DMS79 (cell line): ENCODE measurements at places on chromosomes 13 and 19.

DNA sequence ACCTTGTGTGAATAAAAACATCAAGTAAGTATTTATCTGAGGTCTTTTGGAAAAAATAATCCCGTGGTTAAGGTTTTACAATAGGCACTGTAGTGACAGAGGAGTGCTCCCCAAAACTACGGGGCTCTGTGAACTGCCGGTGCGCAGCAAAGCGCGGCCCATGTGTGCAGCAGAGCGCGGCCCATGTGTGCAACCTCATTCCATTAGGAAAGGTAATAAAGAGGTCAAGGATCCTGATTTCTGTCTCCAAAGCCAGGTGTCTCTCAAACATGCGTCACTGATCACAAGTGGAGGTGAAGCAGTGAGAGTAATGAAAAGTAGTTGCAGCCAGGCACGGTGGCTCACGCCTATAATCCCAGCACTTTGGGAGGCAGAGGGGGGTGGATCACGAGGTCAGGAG lies 58.7 kb downstream of the MRPL57 start:
- DNase-seq, result peak; percentile 55

DNA sequence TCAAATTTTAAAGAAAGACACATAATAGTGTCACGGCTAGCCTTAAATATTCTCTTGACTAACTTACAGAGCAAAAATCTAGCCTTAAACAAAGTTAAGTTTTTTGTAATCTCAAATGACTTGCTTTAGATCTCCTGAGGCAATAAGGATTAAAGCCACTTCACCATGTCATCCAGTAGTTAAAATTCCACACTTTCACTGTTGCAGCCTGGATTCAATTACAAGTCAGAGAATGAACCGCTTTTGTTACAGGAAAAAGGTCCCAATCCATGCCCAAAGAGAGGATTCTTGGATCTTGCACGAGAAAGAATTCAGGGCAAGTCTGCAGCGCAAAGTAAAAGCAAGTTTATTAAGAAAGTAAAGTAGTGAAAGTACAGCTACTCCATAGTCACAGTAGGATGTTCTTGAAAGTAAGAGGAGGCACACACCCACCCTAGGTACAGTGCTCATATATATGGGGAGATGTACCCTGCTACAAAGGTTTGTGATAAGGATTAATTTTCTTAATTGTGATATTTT lies 34.6 kb upstream of the CD177 start:
- DNase-seq, result no peak

- DNase-seq, result no peak
Observed at GRCh38 chr19:48121909-48122371, 11.3 kb upstream of the PLA2G4C start.

DNA sequence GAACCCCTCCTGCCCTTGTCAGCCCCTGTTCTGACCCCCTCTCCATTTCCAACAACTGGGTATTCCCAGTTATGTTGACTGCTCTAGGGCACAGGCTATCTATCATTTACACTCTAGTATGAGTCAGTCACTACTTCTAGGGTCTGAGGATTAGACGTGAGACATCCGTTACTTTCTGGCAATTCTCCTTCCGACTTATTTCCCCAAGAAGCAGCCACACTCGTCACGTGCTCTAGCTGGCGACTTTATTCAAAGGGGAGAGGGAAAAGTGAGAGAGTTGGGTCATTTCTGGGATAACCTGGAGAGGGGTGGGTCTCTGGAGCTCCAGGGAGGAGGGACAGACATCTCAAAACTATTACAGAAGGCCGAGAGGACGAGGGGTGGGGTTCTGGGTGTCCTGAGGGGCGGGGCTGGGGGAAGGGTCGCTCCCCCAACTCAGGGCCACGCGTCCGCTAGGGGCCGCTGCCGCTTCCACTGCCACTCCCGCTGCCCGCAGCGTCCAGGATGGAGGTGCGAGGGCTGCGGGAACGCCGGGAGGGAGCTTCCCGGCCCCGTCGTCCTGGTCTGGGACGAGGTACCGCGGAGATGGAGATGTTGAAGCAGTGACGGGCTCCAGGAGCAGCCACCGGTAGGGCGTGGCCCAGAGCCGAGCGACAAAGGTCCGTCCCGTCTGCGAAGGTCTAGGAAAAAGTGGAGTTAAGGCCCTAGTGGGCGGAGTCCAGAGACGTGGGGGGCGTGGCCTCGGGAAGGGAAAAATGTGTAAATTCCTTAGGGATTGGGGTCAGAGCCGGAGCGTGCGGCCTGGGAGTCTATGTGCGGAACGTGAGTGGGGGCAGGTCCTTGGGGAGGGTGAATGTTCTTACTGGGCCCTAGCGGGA lies 8.9 kb downstream of the RTBDN start:
- DNase-seq, result no peak

GRCh38 chr19:17282488-17283125 lies 906 bp downstream of the ANKLE1 start:
- peak; percentile 74 for DNase-seq

DNA sequence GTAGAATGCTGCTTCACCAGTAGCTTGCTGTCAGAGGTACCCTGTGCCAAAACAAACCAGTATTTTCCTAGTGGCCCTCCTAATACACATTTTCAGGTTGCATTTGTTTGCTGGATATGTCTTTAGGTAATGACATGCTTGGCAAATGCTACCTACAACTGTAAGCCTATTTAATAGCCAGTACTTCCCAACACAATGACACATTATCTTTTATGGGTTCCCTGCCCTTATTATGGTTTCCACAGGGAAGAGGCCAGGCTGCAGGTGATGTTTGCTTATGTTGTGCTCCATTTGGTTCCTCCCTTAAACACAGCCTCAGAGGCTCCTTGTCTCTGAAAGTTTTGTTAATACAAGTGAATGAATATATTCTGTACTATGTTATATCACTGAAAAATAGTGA lies 24.7 kb downstream of the FRY start:
- peak; percentile 70 for DNase-seq

DNA sequence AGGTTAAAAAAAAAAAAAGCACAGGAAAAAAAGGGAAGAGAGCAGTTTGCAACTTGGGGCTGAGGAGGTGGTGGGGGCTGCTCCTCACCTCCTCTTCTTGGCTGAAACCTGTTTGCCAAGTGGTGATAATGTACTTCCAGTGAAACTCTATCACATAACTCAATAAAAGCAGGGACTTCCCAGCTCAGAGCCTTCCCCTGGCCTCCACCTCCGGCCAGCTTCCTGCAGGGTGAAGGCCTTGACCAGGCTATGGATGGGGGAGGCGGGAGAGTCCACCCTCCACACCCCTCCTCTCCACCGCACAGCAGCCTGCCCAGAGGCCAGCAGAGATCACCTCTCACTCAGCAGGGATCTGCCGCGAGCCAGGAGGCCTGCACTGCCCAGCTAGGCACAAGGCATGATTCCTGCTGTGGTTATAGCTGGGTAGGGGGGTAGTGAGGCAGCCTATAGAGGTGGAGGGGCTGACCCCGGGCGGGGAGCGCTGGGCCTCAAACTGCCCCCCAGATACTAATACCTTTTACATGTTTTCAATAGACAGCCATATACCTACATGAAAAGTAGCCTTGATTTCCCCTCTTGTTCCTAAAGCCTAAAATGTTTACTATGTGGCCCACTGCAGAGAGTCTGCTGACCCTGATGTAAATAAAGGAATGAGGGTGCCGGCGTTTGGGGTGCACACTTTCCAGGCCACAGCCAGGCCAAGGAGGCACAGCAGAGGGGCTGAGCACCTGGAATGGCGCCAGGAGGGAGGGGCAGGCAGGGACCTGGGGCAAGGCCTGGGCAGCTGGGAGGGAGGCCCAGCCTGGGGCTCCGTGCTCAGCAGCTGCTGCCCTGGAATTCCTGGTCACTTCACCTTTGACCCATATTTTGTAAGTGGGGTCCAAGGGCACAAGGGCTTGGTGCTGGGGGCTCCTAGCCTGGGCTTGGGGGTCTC lies 10.3 kb downstream of the ZNF787 start:
- DNase-seq, result no peak

GRCh38 chr13:30895773-30896172 lies 10.3 kb upstream of the MEDAG start:
- no peak for DNase-seq

- no peak for DNase-seq
Observed at GRCh38 chr13:53098455-53098854, 69.8 kb downstream of the OLFM4 start.

- no peak for DNase-seq
Observed at GRCh38 chr13:65638572-65639168, 1591.5 kb downstream of the PCDH9 start.

DNA sequence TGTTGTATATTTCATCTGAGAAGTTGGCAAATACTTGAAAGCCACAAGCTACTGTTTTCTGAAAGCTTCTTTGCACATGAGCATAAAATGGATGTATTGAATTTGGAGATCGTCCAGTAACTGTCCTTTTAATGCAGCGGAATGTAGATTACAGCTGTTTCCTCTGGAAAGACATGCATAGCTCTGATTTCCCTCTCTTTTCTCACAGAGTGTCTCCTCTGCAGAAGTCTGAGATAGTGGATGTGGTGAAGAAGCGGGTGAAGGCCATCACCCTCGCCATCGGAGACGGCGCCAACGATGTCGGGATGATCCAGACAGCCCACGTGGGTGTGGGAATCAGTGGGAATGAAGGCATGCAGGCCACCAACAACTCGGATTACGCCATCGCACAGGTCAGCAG lies 283.0 kb downstream of the SHISA2 start:
- DNase-seq, result no peak

DNA sequence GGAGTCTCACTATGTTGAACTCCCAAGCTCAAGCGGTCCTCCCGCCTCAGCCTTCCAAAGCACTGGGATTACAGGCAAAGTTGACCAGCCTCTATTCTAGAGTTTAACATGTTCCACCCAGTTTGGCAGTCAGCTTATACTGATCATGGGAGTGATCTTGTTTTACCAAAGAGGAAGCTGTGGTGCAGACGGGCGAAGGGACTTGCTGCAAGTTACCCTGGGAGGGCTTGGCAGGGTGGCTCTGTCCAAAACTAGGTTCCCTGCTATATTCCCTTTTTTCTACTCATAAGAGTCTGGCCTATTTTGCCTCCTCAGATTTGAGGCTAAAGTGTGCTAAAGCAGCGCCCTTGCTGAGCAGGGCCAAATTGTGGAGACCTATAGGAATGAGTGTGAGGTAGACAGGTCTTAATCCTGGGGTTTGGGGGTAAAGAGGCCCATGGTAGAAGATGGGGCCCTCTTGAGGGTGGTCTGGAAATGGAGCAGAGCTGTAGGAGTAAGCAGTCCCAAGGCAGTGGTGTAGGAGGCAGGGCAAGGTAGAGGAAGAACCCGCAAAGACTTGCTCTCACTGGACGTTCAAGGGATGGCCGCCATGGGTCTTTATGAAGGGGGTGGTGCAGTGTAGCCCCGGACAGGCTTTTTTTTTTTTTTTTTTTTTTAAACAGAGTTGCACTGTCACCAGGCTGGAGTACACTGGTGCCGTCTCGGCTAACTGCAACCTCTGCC lies 3.3 kb downstream of the RPS19 start:
- no peak for DNase-seq

DNA sequence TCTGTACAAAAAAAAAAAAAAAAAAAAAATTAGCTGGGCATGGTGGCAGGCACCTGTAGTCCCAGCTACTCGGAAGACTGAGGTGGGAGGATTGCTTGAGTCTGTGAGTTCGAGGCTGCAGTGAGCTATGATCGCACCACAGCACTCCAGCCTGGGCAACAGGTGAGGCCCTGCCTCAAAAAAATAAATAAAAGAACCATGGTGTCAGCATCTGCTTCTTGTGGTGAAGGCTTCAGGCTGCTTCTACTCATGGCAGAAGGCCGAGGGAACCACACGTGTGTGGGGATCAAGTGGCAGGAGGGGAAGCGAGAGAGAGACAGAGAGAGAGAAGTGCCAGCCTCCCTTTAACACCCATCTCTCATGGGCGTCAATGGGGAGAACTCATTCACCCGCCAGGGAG lies 13.5 kb downstream of the BCL3 start:
- DNase-seq, result no peak

- no peak for DNase-seq
Observed at GRCh38 chr13:31286930-31287329, 87.2 kb downstream of the B3GLCT start.
